Right renal cortex interstitium (tissue), 3 donors: ENCODE measurements at places on chromosomes 3 and 15. TPM values are rescaled to one million over a fixed set of nuclear protein-coding genes. Genes with fewer than 3 reads are reported as not detected.

- no peak for DNase-seq
Observed at GRCh38 chr3:157467200-157467599, 30.6 kb downstream of the PTX3 start.

Gene DENND4A
- polyA plus RNA-seq = 17.1 TPM

Gene ZNF385D
- 18.8 TPM for polyA plus RNA-seq

DNA sequence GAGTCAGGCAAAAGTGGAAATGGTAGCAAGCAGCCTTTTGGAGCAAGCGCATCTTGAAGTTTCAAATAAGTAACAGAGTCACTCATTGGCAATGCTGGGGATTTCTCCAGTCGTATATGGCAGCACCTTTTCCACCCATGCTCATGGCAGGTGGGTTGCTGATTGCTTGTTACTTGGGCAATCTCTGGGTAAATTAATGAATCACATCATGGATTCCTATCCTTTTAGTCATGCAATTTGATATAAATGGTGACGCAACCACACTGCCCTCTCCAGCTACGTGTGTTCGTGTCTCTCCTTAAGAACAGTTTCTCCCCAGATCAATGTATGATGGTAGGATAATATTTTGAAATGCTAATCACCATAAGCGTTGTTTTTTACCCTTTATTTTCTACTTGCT, 339.9 kb upstream of the KCNH8 start:
- DNase-seq = no peak

GRCh38 chr15:77543159-77543882, 89.4 kb downstream of the LINGO1 start:
- peak; percentile 71 for DNase-seq

Gene GOLGA6B
- polyA plus RNA-seq = 0.60 TPM

DNA sequence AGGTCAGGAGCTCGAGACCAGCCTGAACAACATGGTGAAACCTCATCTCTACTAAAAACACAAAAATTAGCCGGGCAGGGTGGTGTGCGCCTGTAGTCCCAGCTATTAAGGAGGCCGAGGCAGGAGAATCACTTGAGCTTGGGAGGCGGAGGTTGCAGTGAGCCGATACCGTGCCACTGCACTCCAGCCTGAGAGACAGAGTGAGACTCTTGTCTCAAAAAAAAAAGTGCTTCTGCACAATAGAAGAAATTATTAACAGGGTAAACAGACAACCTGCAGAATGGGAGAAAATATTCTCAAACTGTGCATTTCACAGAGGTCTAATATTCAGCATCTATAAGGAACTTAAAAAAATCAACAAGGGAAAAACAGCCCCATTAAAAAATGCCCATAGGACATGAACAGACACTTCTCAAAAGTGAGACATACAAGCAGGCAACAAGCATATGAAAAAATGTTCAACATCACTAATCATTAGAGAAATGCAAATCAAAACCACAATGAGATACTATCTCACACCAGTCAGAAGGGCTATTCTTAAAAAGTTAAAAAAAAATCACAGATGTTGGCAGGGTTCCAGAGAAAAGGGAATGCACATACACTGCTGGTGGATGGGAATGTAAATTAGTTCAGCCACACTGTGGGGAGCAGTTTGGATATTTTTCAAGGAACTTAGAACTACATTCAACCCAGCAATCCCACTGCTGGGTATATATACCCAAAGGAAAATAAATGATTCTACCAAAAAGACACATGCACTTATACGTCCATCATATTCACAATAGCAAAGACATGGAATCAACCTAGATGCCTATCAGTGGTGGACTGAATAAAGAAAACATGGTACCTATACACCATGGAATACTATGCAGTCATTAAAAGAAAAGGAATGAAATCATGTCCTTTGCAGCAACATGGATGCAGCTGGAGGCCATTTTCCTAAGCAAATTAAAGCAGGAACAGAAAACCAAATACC, 75.5 kb downstream of the MSL2 start:
- DNase-seq = peak; percentile 2

- no peak for DNase-seq
Observed at GRCh38 chr15:66232267-66232625, 21.3 kb downstream of the MEGF11 start.

Gene C3orf49
- polyA plus RNA-seq = 0.72 TPM

GRCh38 chr15:50137330-50137761, 18.3 kb upstream of the ATP8B4 start:
- no peak for DNase-seq

GRCh38 chr3:154184582-154184981, 63.4 kb downstream of the ARHGEF26 start:
- no peak for DNase-seq

DNA sequence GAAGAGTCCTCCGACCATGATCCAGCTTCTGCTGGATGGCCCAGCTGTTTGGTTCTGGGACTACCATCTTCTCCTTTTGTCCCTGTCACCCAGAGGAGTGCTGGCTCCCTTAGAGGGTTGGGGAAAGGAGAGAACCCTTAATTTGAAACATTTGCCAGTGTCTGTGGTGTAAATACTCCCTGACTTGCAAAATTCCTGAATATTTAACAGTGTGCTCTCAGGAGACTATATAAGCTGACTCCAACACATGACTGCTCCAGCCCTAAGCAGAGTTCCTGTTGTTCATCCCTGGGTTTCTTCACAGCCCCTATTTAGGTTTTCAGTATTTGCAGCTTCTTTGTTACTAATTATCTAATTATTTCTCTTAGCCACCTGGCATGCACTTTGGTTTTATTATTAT, 133.1 kb downstream of the CPNE4 start:
- DNase-seq = no peak

Gene SSUH2
- 3.8 TPM for polyA plus RNA-seq

Gene TRIM59
- polyA plus RNA-seq = 16.2 TPM

- no peak for DNase-seq
Observed at GRCh38 chr15:34185666-34186065, 24.2 kb downstream of the KATNBL1 start.

- DNase-seq = no peak
Observed at GRCh38 chr15:41511899-41512369, 1.7 kb downstream of the LTK start.

GRCh38 chr3:120171134-120171873, 77.1 kb upstream of the GSK3B start:
- no peak for DNase-seq

DNA sequence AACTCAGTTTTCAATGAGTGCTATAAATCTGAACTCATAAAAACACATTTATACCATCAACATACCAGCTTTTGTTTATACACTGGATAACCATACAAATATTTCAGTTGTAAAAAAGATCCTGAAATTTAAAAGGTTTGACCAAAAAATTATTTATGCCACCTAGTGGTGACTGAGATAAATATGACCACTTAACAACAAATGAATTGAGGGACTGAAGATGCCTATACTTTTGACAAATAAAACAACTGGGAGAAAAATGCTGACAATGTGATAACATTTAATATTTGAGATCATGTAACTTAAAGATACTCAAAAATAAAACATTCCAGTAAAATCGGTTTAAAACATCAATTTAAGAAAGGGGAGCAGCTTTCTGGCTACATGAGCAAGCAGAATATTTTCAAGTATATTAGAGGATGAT, 30.4 kb downstream of the ATG3 start:
- DNase-seq = no peak

DNA sequence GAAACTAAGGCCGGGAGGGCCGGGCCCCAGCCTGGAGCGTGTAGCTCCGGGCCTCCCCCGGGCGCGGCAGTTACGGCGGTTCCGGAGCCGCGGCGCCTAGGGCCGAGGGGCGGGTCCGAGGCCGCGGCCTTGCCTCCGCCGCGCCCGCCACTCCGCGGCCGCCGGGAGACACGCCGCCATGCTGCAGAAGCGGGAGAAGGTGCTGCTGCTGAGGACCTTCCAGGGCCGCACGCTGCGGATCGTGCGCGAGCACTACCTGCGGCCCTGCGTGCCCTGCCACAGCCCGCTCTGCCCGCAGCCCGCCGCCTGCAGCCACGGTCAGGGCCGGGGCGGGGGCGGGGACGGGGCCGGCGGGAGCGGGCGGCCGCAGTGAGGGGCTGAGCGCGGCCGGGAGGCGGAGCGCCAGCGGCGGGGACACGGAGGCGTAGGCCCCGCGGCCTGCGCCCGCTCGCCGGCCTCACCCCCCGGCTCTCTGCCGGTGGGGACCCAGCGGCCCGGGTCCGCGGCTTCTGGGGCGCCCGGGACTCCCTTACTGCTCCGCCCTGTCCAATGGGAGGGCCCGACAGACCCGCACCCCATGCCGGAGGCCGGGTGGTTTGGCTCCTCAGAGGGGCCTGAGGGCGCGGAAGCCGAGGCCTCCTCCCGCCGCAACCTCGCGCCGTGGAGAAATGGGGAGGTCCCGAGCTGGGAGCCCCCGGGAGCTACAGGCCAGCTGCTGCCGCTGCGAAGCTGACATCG, at the start of gene DIS3L:
DIS3L (plus strand) TSS at position 150 of the 738 bp plus-strand sequence; CDS start at position 179, 29 bp downstream.
- DNase-seq = peak; percentile 32

DNA sequence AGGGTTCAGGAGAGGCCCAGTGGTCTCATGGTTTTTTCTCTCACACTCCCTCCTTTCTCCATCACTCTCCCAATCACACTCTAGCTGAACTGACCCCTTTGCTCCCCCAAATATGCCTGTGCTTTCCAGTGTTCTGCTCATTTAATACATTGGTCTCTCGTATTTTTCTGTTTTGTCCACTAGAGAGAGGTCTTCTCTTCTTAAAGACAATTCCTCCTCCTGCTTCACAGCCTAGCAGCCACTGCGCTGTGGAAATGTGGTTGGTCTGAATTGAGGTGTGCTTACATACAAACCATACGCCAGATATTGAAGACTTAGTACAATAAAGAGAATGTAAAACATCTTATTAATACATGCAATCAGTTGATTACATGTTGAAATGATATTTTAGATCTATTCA, 60.6 kb upstream of the XCR1 start:
- no peak for DNase-seq

Gene STRIT1
- 1.9 TPM for polyA plus RNA-seq

Gene AMIGO3
- 0.93 TPM for polyA plus RNA-seq

Gene CCR3
- polyA plus RNA-seq = 0.21 TPM

DNA sequence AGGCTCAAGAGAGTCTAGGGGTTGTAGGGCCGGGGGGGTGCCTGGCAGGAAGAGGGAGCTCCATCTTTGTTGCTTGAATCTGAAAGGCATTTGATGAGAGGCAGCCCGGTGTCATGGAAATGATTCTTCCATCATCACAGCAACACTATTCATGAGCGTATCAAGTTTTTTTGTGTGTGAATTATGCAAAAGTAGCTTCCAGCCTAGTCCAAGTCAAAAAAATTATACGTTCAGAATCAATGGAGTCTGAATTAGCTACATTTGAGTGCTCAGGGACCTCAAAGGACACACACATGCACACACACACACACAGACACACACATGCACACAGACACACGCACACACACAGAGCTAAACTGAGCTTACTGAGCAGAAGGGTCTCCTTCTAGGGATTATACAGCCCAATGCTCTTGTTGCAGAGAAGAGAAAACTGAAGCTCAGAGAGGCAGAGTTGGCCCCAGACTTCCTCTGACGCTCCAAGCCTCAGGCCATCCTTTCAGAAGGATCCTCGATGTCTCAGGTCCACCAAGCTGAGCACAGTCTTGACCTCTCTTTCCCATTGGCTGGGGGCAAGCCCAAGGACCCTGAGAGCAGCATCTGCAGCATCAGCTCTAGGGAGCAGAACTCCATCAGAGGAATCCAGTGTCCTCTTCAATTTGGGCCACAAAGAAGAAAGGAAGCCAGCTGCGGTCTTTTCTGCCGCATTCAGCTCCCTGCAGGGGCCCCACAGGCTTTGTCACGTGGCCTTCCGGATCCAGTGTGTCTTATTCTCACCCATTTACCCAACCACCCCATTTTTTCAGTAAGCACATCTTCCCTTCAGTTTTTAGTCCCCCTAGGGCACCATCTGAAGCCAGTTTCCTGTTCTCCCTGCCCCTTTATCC, 228.0 kb downstream of the UACA start:
- no peak for DNase-seq

Gene NR2E3
- polyA plus RNA-seq = 0.21 TPM

Gene MAN2A2
- polyA plus RNA-seq = 40.8 TPM

Gene CNOT10
- polyA plus RNA-seq = 47.2 TPM

Gene SAMD7
- not detected for polyA plus RNA-seq

Gene ITIH4
- 4.3 TPM for polyA plus RNA-seq

- DNase-seq = no peak
Observed at GRCh38 chr3:106206613-106207012, 337.8 kb upstream of the CBLB start.

DNA sequence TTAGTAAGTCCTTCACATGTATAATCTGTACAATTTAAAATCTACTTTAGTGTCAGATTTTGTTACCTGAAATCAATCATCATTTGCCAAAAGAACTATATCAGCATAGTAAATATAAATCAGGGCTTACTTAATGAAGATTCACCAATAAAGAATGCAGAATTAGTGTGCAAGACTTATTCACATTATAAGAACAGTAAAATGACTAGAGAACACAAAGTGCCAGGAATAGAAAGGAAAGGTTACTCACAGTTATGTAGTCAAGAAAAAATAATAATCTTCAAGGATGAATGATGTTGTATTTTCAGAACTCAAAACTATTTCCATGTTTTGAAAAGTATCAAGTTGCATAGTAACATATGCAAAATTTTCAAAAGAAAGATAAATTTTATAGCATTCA, 891.9 kb downstream of the ROBO1 start:
- DNase-seq = no peak

Gene LRRIQ4
- polyA plus RNA-seq = 0.08 TPM

Gene IGF2BP2
- 86.8 TPM for polyA plus RNA-seq

GRCh38 chr15:70947351-70948335, 55.0 kb downstream of the LRRC49 start:
- no peak for DNase-seq

GRCh38 chr15:56056626-56057025, 63.2 kb upstream of the NEDD4 start:
- DNase-seq = no peak

Gene OR5H1
- not detected for polyA plus RNA-seq

- DNase-seq = no peak
Observed at GRCh38 chr3:176293276-176293675, 904.0 kb downstream of the TBL1XR1 start.

Gene CACNA2D3
- 1.8 TPM for polyA plus RNA-seq

Gene SLC9C1
- 0.80 TPM for polyA plus RNA-seq

Gene LARP6
- 15.0 TPM for polyA plus RNA-seq

Gene KBTBD13
- 0.07 TPM for polyA plus RNA-seq

- DNase-seq = no peak
Observed at GRCh38 chr3:14092464-14092863, 32.2 kb downstream of the CHCHD4 start.

Gene SCG5
- polyA plus RNA-seq = 23.1 TPM

DNA sequence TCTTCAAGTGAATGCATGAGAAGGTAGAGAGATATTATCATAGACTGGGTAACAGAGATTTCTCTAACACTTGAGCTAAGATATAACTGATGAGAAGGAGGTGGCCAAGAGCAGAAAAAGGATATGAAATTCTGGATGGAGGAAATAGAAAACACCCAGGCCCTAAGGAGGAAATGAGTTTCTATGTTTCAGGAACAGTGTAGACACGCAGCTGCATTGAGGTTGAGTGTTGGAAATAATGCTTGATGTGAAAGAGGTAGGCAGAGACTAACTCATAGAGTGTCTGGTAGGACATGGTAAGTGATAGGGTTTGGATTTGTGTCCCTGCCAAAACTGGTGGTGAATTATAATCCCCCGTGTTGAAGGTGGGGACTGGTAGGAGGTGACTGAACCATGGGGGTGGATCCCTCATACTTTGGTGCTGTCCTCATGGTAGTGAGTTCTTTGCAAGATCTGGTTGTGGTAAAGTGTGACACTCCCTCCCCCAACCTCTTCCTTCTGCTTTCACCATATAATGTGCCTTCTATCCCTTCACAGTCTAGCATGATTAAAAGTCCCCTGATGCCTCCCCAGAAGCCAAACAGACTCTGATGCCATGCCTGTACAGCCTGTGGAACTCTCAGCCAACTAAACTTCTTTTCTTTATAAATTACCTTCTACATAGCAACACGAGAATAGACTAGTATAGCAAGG, 787.3 kb downstream of the EDEM1 start:
- no peak for DNase-seq

- no peak for DNase-seq
Observed at GRCh38 chr3:105730801-105731354, 137.9 kb downstream of the CBLB start.
